ENCODE measurements at places on chromosomes 7 and 10. TPM values are rescaled to one million over a fixed set of nuclear protein-coding genes. Genes with fewer than 3 reads are reported as not detected.

ASZ1 gene
- not detected for total RNA-seq

SLC12A9 gene
- total RNA-seq, result 5.0 TPM

DIP2C gene
- total RNA-seq, result 23.8 TPM

RALA gene
- 14.0 TPM for total RNA-seq

DNA sequence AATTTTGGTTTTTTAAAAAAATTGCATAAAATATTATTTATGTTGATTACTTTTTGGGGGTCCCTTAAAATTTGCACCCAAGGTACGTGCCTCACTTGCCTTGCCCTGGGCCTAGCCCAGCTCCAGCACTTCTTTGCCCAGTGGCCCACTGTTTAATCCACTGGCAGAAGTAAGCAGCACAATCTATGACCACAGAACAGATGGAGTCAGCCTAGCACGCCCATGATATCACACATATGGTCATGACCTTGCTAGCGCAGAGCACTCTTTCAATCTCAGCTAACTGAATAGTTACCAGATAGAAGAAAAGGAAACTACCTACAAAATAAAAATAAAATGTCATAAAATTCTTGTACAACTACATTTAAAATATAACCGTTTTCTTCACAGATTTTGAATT, 5.6 kb downstream of the OGA start:
- H3K36me3 ChIP-seq, result peaks cover 37% of the 10 kb centered on the region
- H3K4me3 ChIP-seq, result no peak overlapping the region
- peak; percentile 55 for DNase-seq
- H3K27me3 ChIP-seq, result no peaks in the 10 kb centered on the region
- no peak overlapping the region for H3K27ac ChIP-seq

- H3K36me3 ChIP-seq, result no peaks in the 10 kb centered on the region
- no peaks in the 10 kb centered on the region for H3K4me1 ChIP-seq
- no peak overlapping the region for H3K4me3 ChIP-seq
- no peak overlapping the region for H3K27ac ChIP-seq
- no peak for DNase-seq
These were observed 194.0 kb downstream of the AHR start for GRCh38 chr7:17492437-17492836.

DNA sequence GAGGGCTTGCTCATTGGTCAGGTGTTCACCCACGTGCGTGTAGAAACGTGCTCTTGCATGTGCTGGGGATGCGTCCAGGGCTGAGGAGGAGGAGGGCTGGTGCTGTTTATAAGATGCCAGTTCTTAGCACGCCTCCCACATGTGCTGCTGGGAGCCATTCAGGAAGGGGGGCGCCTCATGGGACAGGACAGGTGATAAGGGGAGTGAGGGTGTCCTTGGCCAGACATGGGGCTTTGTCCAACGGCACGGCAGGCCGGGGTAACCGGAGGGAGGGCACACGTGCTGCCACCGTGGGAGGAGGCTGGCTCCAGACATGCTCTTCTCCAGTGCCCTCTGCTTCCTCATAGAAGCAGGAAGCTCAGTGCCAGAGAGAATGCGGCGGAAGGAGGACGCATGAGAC, 150.0 kb downstream of the ZMYND11 start:
- no peaks in the 10 kb centered on the region for H3K4me1 ChIP-seq
- no peaks in the 10 kb centered on the region for H3K27me3 ChIP-seq
- no peak overlapping the region for H3K27ac ChIP-seq
- no peak overlapping the region for H3K4me3 ChIP-seq
- peaks cover 52% of the 10 kb centered on the region for H3K36me3 ChIP-seq

GRCh38 chr7:37753398-37754050, 70.0 kb downstream of the GPR141 start:
- peaks cover 8% of the 10 kb centered on the region for H3K4me1 ChIP-seq
- H3K4me3 ChIP-seq, result no peak overlapping the region
- peak overlapping the region; percentile 42 for H3K27ac ChIP-seq
- no peaks in the 10 kb centered on the region for H3K36me3 ChIP-seq

DNA sequence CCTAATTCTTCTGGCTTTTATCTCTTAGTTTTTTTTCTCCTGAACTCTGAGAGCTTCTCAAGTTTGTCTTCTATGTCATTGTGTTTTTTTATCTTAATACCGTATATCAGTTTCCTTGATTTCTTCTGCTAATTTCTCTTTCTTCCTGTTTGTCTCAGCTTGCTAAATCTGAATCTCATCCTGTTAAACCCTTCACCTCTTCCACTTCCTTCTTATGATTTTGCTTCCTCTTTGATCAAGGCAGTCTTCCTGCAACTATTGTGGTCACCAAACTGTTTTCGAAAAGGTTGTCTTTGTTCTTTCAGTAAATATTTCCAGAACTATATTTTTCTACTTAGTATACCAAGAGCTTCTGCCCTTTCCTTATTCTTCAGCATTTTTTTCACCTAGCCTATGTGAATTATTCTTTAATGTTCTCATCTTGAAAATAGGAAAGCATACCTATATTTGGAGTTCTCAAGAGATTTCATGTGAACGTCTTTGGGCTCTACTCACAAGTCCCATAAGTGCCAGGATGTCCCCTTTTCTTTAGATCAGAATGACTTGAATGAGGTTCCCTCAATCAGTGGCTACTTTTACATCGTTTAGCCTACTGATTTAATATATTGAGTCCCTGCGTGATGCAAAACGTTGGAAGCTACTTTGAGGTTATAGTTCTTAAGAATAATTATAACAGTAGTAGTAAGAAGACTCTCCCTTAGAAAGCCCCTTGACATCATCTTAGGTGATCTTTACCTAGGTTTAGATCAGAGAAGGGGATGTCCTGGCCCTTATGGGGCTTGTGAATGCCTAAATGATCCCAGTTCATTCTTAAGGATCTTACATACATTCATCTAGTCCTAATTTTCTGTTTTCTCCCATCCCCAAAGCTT, 415.4 kb upstream of the AUTS2 start:
- DNase-seq, result no peak
- H3K36me3 ChIP-seq, result no peaks in the 10 kb centered on the region
- no peaks in the 10 kb centered on the region for H3K27me3 ChIP-seq
- peaks cover 4% of the 10 kb centered on the region for H3K4me1 ChIP-seq

Data from right atrium auricular region (tissue), 2 donors.